ENCODE measurements at places on chromosomes 1 and 21. TPM values are rescaled to one million over a fixed set of nuclear protein-coding genes. Genes with fewer than 3 reads are reported as not detected.

The ANGPTL1 gene
- total RNA-seq = not detected

GRCh38 chr1:185560760-185561159, 173.4 kb upstream of the HMCN1 start:
- no peaks in the 10 kb centered on the region for H3K36me3 ChIP-seq
- H3K4me3 ChIP-seq = no peak overlapping the region
- no peak for DNase-seq

DNA sequence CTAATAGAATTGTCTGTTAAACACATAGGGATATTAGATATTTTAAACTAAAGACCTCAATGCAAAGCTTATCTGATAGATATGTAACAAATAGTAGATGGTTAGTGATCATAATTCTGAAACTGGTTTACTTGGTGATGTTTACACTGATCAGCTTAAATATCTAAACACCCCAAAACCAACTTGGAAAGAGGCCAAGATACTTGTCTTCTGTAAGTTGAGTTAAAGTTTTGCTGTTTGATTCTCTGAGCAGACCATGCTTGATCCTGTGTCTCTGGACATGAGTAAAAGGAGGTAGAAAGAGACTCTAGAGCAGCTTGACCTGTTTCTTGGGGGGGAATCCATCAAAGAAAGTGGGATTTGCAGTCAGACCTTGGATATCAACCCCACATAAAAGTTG, 107.5 kb downstream of the NEK7 start:
- no peak overlapping the region for H3K4me3 ChIP-seq
- no peaks in the 10 kb centered on the region for H3K36me3 ChIP-seq
- no peak for DNase-seq
- no peak overlapping the region for H3K27ac ChIP-seq

DNA sequence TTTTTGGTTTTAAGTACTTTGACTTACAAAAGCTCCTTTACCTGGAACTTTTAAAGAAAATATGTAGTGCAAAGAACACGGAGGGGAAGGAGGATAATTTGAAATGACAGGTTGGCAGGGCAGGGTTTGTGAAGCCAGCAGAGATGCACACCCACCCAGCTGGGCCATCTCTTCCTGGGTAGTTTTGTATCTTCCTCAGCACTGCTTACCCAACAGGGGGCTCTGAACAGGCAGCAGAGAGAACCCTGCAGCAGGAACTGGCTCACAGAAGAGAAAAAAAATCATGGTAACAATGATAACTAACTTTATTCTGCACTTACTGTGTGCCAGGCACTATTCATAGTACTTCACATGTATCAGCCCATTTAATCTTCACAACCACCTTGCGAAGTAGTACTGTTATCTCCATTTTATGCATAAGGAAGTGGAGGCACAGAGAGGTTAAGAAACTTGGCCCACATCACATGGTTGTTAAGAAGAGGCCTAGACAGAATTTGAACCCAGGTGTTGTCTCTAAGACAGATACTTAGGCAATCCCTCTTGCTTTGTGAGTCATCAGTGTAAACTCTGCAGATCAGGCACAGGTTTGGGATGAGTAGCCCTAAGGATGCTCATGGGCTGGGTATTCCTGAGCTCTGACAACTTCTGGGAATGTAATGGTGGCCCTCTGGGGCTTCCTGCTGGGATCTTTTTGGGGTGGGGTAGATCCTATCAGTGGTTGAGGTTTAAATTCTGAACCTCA, 60.8 kb downstream of the ELK4 start:
- no peak overlapping the region for H3K4me3 ChIP-seq
- no peaks in the 10 kb centered on the region for H3K36me3 ChIP-seq
- peaks cover 14% of the 10 kb centered on the region for H3K27me3 ChIP-seq
- H3K4me1 ChIP-seq = no peaks in the 10 kb centered on the region

- H3K27ac ChIP-seq = no peak overlapping the region
- H3K27me3 ChIP-seq = peaks cover 19% of the 10 kb centered on the region
- DNase-seq = no peak
- H3K4me1 ChIP-seq = peaks cover 10% of the 10 kb centered on the region
Measured at GRCh38 chr1:65791396-65791795, 1.3 kb upstream of the PDE4B start.

DNA sequence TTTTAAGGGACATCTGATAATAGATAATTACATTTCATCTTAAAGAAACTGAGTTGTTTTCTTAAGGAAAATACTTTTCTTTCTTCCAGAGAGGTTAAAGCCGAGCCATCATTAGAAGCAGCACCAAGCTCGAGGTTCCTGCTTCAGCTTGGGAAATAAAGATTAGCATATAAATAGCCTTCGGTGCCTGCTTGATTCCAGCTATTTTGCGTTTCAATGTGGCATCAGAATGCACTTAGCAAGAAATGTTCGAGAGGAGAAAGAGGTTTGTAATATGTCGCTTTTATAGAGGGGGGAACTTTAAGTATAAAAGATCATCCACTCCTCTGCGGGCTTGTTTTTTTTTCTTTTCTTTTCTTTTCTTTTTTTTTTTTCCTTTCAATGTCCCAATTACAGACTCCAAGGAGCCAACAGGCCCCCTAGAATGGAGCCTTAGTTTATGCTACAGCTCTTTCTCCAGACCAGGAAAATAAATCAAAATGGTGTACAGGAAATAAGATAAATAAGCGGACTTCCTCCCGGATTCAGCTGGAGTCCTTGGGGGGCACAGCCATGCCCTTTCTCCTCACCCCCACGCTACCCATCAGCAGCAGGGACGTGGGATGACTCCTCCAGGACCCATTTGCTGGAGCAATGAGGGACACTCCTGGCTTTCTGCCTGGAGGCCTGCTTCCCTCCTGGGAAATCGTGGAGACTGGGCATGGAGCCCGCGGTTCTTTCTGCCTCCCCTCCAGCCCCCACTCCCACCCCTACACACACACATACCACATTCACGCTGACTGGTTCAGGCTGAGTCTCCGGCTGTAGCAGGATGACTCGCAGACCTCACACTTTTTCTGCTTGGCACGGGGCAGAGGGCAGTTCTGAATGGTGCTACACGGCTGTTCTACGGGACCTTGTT, 131.6 kb downstream of the RRAGC start:
- H3K27ac ChIP-seq = no peak overlapping the region
- H3K4me1 ChIP-seq = peaks cover 11% of the 10 kb centered on the region
- no peaks in the 10 kb centered on the region for H3K36me3 ChIP-seq
- peaks cover 1% of the 10 kb centered on the region for H3K27me3 ChIP-seq
- peak; percentile 26 for DNase-seq

- no peaks in the 10 kb centered on the region for H3K4me1 ChIP-seq
- no peaks in the 10 kb centered on the region for H3K27me3 ChIP-seq
- H3K36me3 ChIP-seq = no peaks in the 10 kb centered on the region
- no peak overlapping the region for H3K27ac ChIP-seq
- no peak for DNase-seq
- no peak overlapping the region for H3K4me3 ChIP-seq
Measured at GRCh38 chr1:236673289-236673919, 12.9 kb upstream of the ACTN2 start.

The HLX gene
- 0.56 TPM for total RNA-seq

- no peak overlapping the region for H3K27ac ChIP-seq
- H3K27me3 ChIP-seq = no peaks in the 10 kb centered on the region
- H3K4me3 ChIP-seq = no peak overlapping the region
- DNase-seq = peak; percentile 9
- H3K36me3 ChIP-seq = peaks cover 5% of the 10 kb centered on the region
Measured at GRCh38 chr21:44272284-44272858, 10.7 kb upstream of the DNMT3L start.

The CNKSR1 gene
- total RNA-seq = 9.9 TPM

- H3K36me3 ChIP-seq = no peaks in the 10 kb centered on the region
- H3K27me3 ChIP-seq = no peaks in the 10 kb centered on the region
- no peaks in the 10 kb centered on the region for H3K4me1 ChIP-seq
- no peak for DNase-seq
Measured at GRCh38 chr1:90154711-90155110, 159.8 kb downstream of the ZNF326 start.

DNA sequence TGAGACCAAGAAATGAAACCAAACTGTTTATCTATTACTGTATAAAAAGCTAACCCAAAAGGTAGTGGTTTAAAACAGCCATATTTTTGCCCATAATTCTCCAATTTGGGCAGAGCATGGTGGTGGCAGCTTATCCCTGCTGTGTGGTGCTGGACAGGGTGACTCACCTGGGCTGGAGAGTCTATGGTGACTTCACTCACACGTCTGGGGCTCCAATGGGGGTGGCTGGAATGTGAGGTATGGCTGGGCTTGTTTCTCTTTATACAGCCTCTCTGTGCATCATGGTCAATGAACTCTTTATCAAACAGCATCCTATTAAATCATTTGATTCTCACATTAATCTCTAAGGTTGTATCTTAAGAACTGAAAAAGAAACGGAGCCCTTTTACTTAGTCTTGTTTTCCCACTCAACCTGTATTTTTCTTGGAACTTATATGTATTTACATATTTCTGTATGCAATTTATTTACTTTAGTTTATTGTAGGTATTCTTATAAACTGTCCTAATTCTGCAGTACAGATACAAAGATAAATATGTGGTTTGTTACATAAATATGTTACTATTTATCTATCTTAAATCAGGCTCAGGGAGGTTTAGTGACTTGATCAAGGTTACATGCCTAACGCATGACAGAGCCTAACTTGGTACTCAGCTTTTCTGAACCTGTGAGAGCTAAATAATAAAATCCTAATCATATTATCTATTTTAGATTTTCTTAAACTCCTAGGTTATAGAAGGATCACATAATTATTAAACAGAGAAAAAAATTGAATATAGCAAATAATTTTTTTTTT, 37.5 kb upstream of the WLS start:
- no peak overlapping the region for H3K27ac ChIP-seq
- H3K4me1 ChIP-seq = no peaks in the 10 kb centered on the region
- DNase-seq = no peak
- no peak overlapping the region for H3K4me3 ChIP-seq
- no peaks in the 10 kb centered on the region for H3K36me3 ChIP-seq

The ZNHIT6 gene
- total RNA-seq = 10.9 TPM

DNA sequence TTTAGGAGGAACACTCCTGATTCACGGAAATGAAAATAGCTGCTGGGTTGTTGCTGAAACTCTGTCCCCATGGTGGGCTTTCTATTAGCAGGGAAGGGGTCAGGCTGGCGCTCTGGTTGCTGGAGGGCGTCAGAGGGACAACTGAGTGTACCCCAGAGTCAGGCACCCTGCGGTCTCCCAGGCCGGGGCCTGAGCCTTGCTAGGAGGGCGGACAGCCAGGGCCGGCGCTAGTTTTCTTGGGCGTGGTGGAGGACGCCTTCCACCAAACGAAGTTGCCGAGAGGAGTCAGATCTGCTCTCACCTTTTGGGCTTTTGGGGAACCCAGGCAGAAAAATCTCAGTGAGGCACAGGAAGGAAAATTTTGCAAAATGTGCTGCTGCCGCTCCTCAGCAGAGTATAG, 54.8 kb downstream of the NGF start:
- H3K4me3 ChIP-seq = no peak overlapping the region
- peaks cover 4% of the 10 kb centered on the region for H3K27me3 ChIP-seq
- no peak overlapping the region for H3K27ac ChIP-seq
- H3K36me3 ChIP-seq = no peaks in the 10 kb centered on the region

DNA sequence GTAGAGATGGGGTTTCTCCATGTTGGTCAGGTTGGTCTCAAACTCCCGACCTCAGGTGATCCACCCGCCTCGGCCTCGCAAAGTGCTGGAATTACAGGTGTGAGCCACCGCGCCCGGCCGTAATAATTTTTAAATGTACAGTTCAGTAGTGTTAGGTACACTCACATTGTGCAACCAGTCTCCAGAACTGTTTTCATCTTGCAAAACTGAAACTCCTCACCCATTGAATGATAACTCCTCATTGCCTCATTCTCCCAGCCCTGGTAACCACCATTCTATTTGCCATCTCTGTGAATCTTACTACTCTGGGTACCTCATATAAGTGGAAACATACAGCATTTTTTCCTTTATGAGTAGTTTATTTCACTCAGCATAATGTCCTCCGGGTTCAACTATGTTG, 3.4 kb downstream of the NLRP3 start:
- peaks cover 2% of the 10 kb centered on the region for H3K27me3 ChIP-seq
- no peak for DNase-seq
- no peak overlapping the region for H3K27ac ChIP-seq
- no peaks in the 10 kb centered on the region for H3K36me3 ChIP-seq
- no peaks in the 10 kb centered on the region for H3K4me1 ChIP-seq
- no peak overlapping the region for H3K4me3 ChIP-seq

The SERTAD4 gene
- 1.5 TPM for total RNA-seq

DNA sequence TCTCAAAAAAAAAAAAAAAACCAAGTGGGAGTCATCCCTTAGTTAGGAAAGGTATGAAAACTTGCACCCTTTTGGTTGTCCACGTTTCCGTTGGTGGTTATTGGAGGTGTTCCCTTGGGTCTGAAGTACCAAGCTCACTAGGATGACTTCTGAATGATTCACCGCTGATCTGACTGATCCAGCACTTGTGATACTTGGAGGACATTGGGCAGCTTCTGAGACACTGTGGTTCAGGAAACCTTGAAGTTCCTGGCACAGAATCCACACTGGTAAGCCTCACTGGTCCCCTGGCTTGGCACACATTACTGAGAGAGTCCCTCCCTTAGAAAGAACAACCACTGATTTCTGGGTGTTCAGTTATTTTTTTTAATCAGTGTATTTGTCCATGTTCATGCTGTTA, 91.9 kb downstream of the RYR2 start:
- H3K36me3 ChIP-seq = peaks cover 33% of the 10 kb centered on the region
- no peaks in the 10 kb centered on the region for H3K4me1 ChIP-seq
- H3K27me3 ChIP-seq = no peaks in the 10 kb centered on the region
- H3K27ac ChIP-seq = no peak overlapping the region
- H3K4me3 ChIP-seq = no peak overlapping the region

DNA sequence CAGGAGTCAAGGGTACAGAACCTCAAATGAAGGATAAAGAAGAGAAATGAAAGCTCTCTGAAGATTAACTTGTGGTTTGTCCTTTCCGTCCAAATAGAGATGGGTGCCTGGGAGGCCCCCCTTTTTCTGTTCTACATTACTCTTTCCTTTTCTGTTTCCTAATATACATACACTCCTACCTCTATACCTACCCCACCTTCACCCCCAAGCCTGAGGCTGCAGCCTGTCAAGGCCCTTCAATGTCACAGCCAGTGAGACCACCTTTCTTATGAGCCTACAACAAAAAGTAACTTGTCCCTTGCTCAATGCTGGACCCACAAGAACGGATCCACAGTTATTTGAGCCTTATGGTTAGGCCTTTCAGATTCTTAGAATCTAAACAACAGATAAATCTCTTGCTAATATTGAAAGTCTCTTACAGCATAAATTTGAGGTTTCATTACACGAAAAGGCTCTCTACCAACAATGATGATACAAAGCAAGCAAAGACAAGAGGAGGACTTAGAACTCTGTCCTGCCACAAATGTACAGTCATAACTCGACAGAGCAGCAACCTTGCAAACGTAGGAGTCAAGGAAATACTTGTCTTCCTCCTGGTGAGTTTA, 4.1 kb upstream of the TRAF3IP3 start:
- no peaks in the 10 kb centered on the region for H3K27me3 ChIP-seq
- no peaks in the 10 kb centered on the region for H3K36me3 ChIP-seq
- DNase-seq = no peak

The S100A7A gene
- total RNA-seq = not detected
